ENCODE measurements at places on chromosomes 1 and 21.
A peak's percentile ranks its signal among the peaks of the same experiment; 100 is the strongest.

DNA sequence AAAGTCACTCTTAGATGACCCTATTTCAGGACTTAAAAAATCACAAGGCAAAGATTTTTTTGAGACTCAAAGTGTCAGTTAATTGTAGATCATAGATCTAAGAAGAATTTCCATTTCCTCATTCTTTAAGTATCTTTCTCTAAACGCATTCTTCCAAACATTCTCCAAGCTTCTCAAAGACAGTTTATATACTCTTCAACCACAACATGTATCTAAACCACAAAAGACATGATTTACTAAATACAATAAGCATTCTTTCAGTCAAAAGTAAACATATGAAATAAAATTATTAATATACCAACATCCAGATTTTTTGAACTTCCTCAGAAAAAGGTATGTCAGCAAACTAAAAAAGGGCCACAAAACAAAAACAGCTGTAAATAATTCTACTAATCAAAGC lies 24.4 kb downstream of the RC3H1 start:
- DNase-seq, result no peak
- H3K4me1 ChIP-seq, result peaks cover 9% of the 10 kb centered on the region
- no peak overlapping the region for H3K4me3 ChIP-seq
- H3K27me3 ChIP-seq, result no peaks in the 10 kb centered on the region
- H3K27ac ChIP-seq, result no peak overlapping the region

- H3K4me1 ChIP-seq, result no peaks in the 10 kb centered on the region
- DNase-seq, result no peak
- no peak overlapping the region for H3K27ac ChIP-seq
- H3K27me3 ChIP-seq, result no peaks in the 10 kb centered on the region
- H3K4me3 ChIP-seq, result no peak overlapping the region
- no peaks in the 10 kb centered on the region for H3K36me3 ChIP-seq
These were observed 105.3 kb upstream of the CLDN14 start for GRCh38 chr21:36584980-36585940.

DNA sequence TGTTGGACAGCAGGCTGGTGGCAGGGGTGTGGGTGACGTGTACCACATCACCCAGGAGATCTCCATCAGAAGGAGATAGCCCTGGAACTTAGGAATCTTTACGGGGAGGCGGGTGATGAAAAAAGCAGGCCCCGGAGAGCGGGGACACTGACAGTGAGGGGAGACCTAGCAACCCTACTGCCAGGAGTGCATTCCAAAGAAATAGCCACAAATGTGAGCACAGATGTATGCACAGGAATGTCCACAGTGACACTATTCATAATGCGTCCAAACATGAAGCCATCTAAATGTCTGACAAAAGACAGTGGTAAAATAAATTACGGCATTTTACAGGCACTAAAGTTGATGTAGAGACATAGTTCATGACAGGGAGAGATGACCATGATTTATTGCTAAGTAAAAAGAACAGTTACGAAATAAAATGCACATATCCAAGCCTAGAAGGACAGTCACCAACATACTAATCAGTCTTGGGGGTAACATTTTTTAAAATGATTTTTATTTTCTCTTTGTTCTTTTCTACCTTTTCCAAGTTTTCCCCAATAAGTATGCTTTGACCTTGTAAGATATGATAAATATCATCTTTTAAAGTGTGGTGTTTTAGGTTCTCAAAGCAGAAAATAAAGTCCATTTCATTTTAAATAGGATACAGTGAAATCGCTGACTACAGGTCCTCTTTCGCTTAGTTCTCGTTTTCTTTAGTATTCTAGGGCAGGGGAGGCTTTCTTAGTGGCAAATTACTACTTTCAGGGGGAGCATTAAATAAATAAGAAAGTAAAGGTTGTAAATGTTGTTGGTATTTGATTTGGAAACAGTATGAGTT lies 21.3 kb downstream of the CD247 start:
- H3K27me3 ChIP-seq, result no peaks in the 10 kb centered on the region
- H3K4me3 ChIP-seq, result no peak overlapping the region
- no peaks in the 10 kb centered on the region for H3K36me3 ChIP-seq
- DNase-seq, result no peak
- no peaks in the 10 kb centered on the region for H3K4me1 ChIP-seq

GRCh38 chr1:248737457-248737856 lies 18.1 kb downstream of the LYPD8 start:
- H3K4me3 ChIP-seq, result no peak overlapping the region
- H3K27ac ChIP-seq, result no peak overlapping the region
- no peaks in the 10 kb centered on the region for H3K27me3 ChIP-seq
- no peak for DNase-seq

DNA sequence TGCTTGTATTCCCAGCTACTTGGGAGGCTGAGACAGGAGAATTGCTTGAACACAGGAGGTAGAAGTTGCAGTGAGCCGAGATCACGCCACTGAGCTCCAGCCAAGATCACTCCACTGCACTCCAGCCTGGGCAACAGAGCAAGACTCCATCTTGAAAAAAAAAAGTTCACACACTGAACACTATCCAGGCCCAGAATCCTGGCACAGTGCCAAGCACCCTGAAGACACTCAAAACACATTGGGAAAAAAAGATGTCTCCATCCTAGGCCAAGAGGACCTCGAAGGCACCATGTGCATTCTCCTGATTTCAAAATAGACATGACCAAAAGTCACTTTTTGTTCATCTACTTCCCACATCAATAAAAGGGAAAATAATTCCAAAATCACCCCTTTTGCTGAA lies 38.7 kb downstream of the SLC9A1 start:
- H3K4me3 ChIP-seq, result no peak overlapping the region
- no peaks in the 10 kb centered on the region for H3K4me1 ChIP-seq
- H3K27ac ChIP-seq, result no peak overlapping the region
- H3K27me3 ChIP-seq, result no peaks in the 10 kb centered on the region
- no peaks in the 10 kb centered on the region for H3K36me3 ChIP-seq

DNA sequence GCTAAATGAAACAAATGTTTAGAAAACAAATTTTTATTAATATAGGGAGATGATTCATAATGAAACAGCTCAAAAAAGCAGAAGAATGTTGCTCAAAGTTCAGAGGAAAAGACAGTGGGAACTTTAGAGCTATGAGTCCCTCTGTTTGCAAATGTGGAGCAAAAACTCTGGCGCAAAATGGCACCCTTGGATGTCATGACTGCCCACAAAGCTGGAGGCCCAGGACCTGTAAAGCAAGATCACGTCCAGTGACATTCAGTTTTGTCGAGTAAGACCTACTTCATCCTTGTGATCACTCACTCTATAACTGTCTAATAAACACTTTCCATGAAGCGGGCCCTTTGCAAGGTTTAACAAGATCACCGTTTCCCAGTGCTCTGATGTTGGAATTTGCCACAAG lies 9.1 kb upstream of the EXO1 start:
- no peaks in the 10 kb centered on the region for H3K27me3 ChIP-seq
- H3K4me1 ChIP-seq, result no peaks in the 10 kb centered on the region
- no peak overlapping the region for H3K4me3 ChIP-seq
- DNase-seq, result no peak
- H3K36me3 ChIP-seq, result no peaks in the 10 kb centered on the region
- no peak overlapping the region for H3K27ac ChIP-seq

- no peak for DNase-seq
- H3K4me3 ChIP-seq, result no peak overlapping the region
- H3K4me1 ChIP-seq, result no peaks in the 10 kb centered on the region
- H3K27ac ChIP-seq, result no peak overlapping the region
- no peaks in the 10 kb centered on the region for H3K27me3 ChIP-seq
These were observed 216.1 kb upstream of the GRIK3 start for GRCh38 chr1:37250371-37250770.

DNA sequence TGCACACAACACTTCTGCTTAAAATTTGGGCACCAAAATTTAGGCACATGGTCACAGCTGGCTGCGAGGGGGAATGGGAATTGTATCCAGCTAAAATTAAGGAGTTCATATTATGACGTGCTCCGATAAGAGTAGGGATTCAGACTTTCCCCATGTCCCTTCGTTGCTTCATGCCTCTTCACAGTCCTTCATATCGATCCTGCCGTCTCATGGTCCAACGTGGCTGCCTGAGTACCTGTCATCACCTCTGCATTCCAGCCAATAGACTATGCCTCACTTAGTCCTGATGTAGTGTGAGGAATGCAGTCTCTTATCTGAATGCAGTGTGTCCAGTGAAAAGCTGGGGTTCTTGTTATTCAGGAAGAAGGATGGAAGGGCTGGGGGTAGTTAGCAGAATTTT lies 108.6 kb downstream of the SIK1 start:
- DNase-seq, result no peak
- H3K27me3 ChIP-seq, result no peaks in the 10 kb centered on the region
- H3K27ac ChIP-seq, result no peak overlapping the region
- no peaks in the 10 kb centered on the region for H3K36me3 ChIP-seq

DNA sequence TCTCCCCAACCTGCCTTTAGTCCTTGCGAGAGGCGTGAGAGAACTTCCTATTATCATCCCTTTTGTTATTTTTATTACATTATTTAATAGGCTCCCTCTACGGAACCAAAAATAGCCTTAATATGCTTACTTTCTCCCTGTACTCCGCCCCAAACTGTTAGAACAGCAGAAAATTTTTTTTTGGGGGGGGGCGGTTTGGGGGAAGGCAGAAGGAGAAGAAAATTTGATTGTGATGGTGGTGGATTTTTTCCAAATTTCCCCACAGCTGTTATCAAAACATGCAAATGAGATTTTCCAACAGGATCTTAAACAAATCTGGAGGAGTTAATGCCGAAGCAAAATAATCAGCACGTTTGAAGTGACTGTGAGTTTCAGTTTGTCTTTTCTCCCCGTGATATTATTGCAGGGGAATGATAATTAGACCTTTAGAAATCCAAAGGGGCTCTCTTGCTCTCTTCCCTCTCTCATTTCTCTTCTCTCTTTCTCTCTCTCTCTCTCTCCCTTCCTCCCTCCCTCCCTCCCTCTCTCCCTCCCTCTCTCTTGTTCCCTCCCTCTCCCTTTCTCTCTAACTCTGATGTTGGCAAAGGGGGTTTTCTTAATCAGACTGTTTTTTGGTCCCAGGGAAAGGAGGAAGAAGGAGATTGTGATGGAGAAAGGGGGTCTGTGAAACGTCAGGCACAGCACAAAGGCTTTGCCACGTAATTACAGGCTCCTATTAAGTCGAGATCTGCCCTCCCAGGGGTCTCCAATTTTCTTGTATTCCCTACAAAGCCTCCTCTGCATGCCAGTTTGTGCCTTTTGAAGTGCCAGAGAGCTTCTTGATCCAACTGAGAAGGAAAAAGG lies 1.1 kb upstream of the PRRX1 start:
- no peaks in the 10 kb centered on the region for H3K4me1 ChIP-seq
- no peaks in the 10 kb centered on the region for H3K27me3 ChIP-seq
- no peak for DNase-seq
- H3K27ac ChIP-seq, result peak overlapping the region; percentile 86

DNA sequence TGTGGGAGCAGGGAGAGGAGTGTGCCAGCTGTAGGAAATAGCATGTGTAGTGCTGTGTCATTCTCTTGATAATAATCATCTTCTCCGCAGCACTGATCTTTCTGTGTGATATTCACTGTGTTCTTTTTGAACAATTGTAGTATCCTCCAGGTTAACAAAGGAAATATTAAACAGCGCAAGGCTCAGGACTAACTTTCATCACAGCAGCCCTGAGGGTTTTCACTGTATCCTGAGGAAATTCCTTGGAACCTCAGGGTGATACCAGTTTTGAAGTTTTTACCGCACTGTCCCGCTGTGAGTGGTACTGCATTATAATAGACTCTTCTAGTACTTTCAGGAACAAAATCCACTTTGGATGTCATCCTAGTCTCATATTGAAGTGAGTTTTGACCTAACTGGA lies 228.4 kb upstream of the COA6 start:
- no peaks in the 10 kb centered on the region for H3K4me1 ChIP-seq
- no peak for DNase-seq
- H3K27ac ChIP-seq, result no peak overlapping the region
- no peaks in the 10 kb centered on the region for H3K36me3 ChIP-seq
- no peak overlapping the region for H3K4me3 ChIP-seq

- H3K27me3 ChIP-seq, result no peaks in the 10 kb centered on the region
- no peaks in the 10 kb centered on the region for H3K36me3 ChIP-seq
- no peak overlapping the region for H3K4me3 ChIP-seq
- H3K4me1 ChIP-seq, result no peaks in the 10 kb centered on the region
- DNase-seq, result no peak
- no peak overlapping the region for H3K27ac ChIP-seq
These were observed 1174.9 kb upstream of the ADGRL4 start for GRCh38 chr1:80181418-80181817.

- no peak overlapping the region for H3K27ac ChIP-seq
- no peaks in the 10 kb centered on the region for H3K36me3 ChIP-seq
- peaks cover 32% of the 10 kb centered on the region for H3K4me1 ChIP-seq
- no peaks in the 10 kb centered on the region for H3K27me3 ChIP-seq
- H3K4me3 ChIP-seq, result no peak overlapping the region
- DNase-seq, result no peak
These were observed 13.1 kb downstream of the SDC3 start for GRCh38 chr1:30895382-30895943.

GRCh38 chr21:15122241-15122640 lies 57.4 kb upstream of the NRIP1 start:
- no peaks in the 10 kb centered on the region for H3K36me3 ChIP-seq
- H3K27ac ChIP-seq, result peak overlapping the region; percentile 54
- H3K27me3 ChIP-seq, result no peaks in the 10 kb centered on the region
- H3K4me3 ChIP-seq, result no peak overlapping the region
- H3K4me1 ChIP-seq, result peaks cover 20% of the 10 kb centered on the region
- DNase-seq, result no peak

- no peak overlapping the region for H3K4me3 ChIP-seq
- H3K36me3 ChIP-seq, result no peaks in the 10 kb centered on the region
- no peak for DNase-seq
- H3K4me1 ChIP-seq, result no peaks in the 10 kb centered on the region
- H3K27me3 ChIP-seq, result no peaks in the 10 kb centered on the region
These were observed 472.7 kb downstream of the PLPP3 start for GRCh38 chr1:56106531-56107274.

DNA sequence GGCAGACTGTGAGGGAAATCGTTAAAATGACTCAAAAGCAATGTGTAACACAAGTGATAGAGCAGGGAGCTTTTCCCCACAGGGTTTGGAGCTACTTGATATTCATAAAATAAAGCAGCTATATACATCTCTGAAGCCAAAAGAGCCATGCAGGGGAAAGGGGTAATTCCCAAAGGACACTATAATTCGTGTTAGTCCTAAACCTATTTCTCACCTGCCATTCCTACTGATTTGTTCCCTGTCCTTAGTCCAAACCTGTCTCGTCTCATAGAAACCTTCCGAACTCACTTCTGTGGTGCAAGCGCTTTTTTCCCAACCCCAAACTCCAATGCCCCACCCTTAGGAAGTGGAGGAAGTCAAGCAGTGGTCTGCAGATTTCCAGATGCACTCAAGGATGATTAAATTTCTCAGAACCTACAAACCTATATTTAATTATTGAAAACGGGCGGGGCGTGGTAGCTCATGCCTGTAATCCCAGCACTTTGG lies 946 bp upstream of the HNRNPR start:
- peaks cover 38% of the 10 kb centered on the region for H3K4me1 ChIP-seq
- peak overlapping the region; percentile 86 for H3K4me3 ChIP-seq
- no peak for DNase-seq
- H3K36me3 ChIP-seq, result no peaks in the 10 kb centered on the region

GRCh38 chr1:50352428-50352827 lies 70.8 kb downstream of the DMRTA2 start:
- H3K4me1 ChIP-seq, result no peaks in the 10 kb centered on the region
- no peaks in the 10 kb centered on the region for H3K27me3 ChIP-seq
- H3K4me3 ChIP-seq, result no peak overlapping the region

GRCh38 chr1:209662879-209663327 lies 10.7 kb upstream of the LAMB3 start:
- no peaks in the 10 kb centered on the region for H3K4me1 ChIP-seq
- H3K27ac ChIP-seq, result no peak overlapping the region
- no peak for DNase-seq
- H3K4me3 ChIP-seq, result no peak overlapping the region
- H3K27me3 ChIP-seq, result no peaks in the 10 kb centered on the region

GRCh38 chr1:112268408-112268807 lies 127.6 kb upstream of the CTTNBP2NL start:
- no peaks in the 10 kb centered on the region for H3K36me3 ChIP-seq
- H3K27ac ChIP-seq, result peak overlapping the region; percentile 29
- no peaks in the 10 kb centered on the region for H3K27me3 ChIP-seq
- peaks cover 50% of the 10 kb centered on the region for H3K4me1 ChIP-seq
- H3K4me3 ChIP-seq, result no peak overlapping the region

Measured in right atrium auricular region (tissue), 2 donors.